T-helper 2 cell (primary cell): ENCODE measurements at places on chromosomes 4 and X.

- DNase-seq: no peak
These were observed 13.9 kb downstream of the RHOH start for GRCh38 chr4:40210776-40211175.

DNA sequence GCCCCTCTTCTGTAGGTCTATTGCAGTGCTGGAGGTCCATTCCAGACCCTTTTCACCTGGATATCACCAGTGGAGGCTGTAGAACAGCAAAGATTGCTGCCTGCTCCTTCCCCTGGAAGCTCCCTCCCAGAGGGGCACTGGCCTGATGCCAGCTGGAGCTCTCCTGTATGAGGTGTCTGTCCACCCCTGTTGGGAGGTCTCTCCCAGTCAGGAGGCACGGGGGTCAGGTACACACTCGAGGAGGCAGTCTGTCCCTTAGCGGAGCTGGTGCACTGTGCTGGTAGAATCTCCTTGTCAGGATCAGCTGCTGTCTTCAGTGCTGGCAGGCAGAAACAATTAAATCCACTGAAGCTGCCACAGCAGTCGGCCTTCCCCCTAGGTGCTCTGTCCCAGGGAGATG, 276.6 kb downstream of the IL1RAPL2 start:
- no peak for DNase-seq

DNA sequence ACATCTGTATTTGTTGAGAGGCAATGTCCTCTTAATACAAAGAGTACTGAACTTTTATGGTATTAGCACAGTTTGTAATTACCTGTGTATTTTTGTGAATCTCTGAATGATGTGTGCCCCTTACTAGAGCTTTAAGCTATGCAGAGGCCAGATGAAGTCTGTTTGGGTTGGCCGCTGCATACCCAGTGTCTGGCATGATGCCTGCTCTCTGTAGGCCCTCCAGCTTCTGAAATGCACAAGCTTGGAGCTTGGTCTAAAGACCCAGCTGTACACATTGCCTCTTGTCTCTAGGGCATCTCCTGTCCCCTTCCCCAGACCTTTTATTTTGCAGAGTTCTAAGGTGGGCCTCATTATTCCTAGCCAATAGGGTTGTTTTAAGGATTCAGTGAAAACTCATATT, 68.6 kb downstream of the CDS1 start:
- DNase-seq: no peak

DNA sequence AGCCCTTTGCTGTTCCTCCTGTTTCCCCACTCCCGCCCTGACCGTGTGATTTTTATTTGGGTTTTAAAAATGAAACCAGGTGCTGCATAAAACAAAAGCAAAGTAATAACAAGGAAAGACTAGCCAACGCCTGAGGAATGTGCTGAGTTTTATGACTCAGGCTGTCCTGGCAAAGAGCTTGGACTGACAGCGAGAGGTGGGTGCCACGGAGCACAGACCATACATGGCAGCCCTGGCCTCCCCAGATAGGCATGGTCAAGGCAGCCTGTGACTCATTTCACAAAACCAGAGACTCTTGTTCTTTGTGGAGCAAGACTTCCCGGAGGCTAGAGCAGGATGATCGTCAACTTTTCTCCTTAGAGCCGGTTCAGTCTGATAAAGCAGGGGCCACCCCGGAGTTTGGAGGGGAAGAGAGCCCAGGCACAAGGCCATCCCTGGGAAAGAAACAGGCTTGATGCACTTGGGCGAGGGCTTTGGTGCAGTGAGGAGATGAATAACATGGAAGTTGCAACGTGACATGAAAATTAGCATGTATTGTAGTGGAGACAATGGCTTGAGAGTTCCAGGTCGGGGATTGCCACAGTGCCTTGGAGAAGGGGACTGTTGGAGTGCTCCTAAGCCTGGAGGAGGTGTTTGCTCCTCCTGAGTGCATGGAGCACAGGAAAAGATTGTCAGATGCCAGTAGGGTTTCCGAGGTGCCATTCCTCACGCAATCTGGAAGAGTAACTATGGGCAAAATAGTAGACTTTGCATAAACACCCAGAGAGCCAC, 54.8 kb downstream of the C4orf51 start:
- no peak for DNase-seq

GRCh38 chrX:106933538-106933961, 13.3 kb downstream of the CLDN2 start:
- DNase-seq: no peak

DNA sequence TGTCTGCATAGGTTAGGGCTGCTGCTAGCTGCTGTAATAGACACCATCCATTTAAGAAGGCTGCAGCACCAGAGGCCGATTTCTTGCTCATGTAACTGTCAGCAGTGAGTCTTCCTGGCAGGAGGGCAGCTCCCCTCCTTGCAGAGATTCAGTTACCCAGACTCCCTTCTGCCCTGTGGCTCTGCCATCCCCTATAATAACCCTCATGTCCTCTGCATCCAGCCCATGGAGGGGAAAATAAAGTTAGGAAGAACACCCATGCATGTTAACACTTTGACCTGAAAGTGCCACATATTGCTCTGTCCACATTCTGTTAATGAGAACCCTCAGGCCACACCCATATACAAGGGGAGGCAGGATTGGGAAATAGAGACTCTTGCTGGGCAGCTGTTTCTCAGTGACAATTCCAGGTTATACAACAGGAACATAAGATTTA, 5.4 kb downstream of the STBD1 start:
- no peak for DNase-seq

DNA sequence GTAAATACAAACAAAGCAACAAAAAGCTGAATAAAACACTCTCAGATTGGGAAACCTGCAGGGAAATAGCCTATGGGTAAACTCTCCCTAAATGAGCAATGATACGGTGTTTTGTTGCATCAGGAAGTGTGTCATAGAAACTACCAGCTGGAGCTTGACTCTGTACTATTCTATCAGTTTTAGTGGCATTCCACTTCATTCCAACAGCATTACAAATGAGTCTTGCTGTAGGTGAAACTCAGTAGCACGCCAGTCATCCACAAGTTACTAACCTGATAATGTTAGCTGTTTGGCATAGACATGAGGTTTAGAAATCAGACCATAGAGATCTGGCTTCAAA, 24.9 kb downstream of the FGFBP1 start:
- DNase-seq: no peak

DNA sequence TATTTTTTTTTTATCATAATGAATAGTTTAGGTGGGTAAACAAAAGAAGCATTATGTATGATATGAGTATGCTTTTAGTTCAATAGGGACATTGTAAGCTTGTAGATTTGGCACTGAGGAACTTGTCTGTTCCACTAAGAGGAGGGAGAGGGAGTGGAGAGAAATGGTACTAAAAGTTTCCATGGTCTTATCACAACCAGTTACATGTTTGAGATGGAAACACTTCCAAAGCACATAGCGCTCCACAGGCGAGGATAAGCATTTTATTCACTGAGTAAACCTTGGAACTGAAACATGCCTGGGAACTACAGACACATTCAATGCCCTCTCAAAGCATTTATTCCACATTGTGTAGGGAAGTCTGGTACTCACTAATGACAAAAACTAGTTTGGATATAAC, 15.5 kb downstream of the MYOZ2 start:
- DNase-seq: no peak

GRCh38 chrX:16212024-16212423, 44.7 kb downstream of the MAGEB17 start:
- no peak for DNase-seq

DNA sequence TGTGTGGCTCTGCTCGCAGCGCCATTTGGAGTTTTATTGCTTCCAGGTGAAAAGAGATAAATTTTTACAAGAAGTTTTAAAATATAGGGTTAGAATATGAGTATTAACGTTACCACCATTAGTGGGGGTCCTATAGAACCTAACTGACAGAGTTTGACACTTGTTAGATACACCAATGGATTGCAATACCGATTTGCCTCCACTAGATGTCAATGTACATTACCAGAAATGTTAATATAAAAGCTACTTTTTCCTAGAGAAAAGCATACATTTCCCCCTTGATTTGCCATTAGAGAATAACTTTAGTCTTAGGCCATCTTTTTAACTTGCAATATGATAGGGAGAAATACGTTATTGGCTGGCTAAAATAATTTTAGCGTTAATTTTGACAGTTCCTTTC, 108.4 kb downstream of the LINC00632 start:
- no peak for DNase-seq

- DNase-seq: no peak
These were observed 789.0 kb downstream of the TECRL start for GRCh38 chr4:63620271-63620670.

DNA sequence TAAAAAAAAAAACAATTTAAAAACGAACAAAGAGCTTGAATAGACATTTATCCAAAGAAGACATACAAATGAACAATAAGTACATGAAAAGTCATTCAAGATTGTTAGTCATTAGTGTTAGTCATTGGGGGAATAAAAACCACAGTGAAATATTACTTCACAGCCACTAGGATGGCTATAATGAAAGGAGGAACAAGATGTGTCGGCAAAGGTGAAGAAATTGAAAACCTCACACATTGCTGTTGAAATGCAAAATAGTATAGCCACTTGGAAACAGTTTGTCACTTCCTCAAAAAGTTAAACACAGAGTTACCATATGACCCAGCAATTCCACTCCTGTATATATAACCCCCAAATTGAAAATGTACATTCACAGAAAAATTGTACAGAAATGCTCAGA, 45.2 kb upstream of the SLC39A8 start:
- DNase-seq: no peak

DNA sequence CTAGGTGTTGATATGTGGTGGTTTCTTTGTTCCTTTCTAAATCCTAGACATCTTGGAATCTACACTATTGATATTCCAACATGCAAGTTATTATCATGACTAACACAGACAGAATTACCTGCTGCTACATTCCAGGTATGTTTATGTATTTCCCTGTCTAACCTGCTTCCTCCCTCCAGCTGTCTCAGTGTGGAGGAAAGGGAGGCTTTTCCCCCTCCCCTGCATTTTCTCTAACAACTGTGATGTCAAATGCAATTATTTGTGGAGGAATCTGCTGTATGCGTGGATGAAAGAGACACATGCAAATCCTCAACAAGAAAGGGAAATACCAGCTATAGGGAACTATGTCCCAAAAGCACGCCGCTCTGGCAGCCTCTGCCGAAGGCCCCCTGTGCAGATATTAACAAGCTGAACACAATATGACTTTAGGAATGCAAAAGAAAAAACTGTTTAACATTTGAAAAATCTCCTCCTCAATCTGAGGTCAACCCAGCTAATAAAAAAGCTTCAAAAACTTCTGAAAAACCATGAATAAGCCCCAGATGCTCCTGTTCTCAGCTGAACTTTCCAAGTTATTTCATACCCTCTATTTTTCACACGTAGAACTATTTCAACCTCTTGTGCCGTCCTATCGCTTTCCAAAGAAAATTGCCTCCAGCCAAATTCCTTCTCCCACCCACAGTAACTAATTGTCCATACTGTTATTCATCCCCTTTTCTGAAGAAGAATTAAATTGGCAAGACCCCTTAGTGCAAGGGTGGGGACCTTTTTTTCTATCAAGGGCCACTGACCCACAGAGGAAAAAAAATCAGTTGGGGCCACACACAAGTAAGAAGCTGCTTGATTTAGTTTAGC, 225.1 kb upstream of the GPC4 start:
- DNase-seq: no peak

GRCh38 chr4:39227906-39228305, 45.6 kb downstream of the WDR19 start:
- DNase-seq: no peak

GRCh38 chr4:55553441-55554201, 6.9 kb upstream of the CLOCK start:
- DNase-seq: no peak

- no peak for DNase-seq
These were observed 237.7 kb upstream of the TLL1 start for GRCh38 chr4:165635381-165635780.

- DNase-seq: no peak
These were observed 39.1 kb upstream of the ANXA3 start for GRCh38 chr4:78512357-78512920.

GRCh38 chrX:57678686-57679428, 1.2 kb downstream of the NLRP2B start:
- DNase-seq: no peak

GRCh38 chr4:48796927-48797679, 17.0 kb upstream of the FRYL start:
- no peak for DNase-seq

DNA sequence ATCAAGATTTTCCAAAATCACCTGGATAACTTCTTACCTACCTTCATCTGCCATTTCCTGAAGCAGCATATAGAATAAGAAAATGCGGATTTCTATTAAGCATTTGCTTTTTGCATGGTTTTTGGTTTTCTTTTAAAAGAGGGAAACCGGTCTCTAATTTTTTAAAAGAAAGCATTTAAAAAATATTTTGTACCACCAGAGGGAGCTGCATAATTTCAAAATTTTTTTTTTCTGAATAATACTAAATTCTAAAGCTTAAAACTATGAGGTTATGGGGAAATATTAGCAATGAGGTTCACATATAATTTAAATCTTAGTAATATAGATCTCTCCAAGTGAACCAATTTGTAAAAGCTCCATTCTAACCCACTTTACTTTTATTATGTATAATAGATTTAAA, 137.7 kb upstream of the TENT5D start:
- DNase-seq: no peak

DNA sequence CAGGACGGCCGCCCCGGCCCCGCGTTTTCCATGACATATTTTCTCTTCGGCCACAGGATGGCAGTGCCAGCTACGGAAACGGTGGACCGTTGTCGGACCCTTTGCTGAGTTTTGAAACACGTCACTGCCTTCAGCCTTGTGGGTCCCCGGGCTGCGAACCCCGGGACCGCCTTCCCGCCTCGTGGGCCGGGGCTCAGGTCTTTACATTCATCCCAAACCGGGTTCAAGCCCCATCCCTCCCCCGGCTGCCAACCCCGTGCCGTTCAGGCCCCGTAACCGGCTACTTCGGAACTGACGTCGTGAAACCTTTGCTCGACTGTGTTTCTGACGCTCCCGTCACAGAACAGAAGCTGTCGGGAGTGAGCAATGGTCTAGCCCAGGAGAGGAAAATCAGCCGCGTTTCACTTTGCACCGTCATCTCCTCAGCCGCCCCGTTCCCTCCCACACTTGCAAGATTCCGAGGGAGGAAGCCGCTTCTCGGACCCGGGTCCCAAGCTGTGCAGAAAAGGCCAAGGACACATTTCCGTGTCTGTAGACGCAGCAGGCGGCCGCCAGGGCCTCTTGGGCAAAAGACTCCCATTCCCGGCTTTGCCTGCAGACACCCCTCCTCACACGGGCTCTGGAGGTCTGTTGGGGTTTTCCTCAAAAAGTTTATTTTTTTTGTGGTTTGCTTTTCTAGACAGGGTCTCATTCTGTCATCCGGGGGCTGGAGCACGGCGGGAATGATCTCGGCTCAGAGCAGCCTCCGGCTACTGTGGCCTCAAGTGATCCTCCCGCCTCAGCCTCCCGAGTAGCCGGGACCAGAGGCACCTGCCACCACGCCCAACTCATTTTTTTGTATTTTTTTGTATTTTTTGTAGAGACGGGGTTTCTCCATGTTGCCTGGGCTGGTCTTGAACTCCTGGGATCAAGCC, 41.4 kb upstream of the PPP2R3B start:
- no peak for DNase-seq
